ENCODE measurements at places on chromosomes 11 and 22.

DNA sequence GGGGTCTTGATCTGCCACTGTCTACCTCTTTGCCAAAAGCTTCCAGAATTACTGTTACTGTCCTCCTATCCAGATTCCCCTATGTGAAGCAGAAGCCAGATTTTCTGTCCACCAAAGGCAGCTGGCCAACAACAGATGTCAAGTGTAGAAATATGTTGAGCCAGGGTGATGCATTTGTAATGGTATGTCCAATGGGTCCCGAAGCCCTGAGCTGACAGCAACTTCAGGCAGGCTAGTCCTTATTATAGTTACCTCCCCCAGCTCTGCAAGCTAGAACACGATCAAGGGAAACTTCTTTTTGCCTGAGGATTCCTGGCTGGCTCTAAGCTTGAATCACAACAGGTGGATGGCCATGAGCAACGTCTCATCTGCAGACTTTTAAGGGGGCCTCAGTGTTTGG is 10.2 kb downstream of the PAMR1 start:
- DNase-seq = no peak

DNA sequence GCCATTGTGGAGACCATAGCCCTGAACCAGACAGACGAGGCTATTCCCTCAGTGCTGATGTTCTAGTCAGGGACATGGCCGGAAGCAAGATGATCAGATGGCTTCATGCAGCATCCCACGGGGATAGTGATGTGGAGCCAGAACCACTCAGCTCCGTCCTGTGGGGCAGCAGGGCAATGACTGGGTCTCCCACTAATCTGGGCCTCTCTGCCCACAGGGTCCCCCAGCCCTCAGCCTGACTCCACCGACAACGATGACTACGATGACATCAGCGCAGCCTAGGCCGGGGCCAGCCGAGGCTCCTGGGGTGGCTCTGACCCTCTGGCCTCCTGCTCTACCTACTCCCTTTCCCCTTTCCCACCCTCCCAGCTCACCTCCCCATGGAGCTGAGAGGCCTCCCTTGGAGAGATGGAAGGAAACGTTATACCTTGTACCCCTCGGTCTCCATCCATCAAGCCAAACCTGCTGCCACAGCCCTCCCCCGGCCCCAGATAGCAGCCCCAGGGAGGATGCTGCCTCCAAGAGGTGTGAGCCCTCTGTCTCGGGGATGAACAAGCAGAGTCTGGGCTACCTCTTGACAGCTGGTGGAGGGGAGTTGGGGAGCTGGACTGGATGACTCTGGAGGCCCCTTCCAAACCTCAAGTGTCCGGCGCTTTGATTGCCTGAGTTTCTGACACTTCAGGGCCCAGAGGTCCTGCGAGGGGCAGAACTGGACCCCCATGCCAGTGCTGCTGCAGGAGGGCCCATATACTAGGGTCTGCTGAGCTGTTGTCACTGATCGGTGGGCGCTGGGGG is 47.8 kb downstream of the CD6 start:
- no peak for DNase-seq

GRCh38 chr22:25167082-25167481 is 32.6 kb upstream of the CRYBB3 start:
- no peak for DNase-seq

DNA sequence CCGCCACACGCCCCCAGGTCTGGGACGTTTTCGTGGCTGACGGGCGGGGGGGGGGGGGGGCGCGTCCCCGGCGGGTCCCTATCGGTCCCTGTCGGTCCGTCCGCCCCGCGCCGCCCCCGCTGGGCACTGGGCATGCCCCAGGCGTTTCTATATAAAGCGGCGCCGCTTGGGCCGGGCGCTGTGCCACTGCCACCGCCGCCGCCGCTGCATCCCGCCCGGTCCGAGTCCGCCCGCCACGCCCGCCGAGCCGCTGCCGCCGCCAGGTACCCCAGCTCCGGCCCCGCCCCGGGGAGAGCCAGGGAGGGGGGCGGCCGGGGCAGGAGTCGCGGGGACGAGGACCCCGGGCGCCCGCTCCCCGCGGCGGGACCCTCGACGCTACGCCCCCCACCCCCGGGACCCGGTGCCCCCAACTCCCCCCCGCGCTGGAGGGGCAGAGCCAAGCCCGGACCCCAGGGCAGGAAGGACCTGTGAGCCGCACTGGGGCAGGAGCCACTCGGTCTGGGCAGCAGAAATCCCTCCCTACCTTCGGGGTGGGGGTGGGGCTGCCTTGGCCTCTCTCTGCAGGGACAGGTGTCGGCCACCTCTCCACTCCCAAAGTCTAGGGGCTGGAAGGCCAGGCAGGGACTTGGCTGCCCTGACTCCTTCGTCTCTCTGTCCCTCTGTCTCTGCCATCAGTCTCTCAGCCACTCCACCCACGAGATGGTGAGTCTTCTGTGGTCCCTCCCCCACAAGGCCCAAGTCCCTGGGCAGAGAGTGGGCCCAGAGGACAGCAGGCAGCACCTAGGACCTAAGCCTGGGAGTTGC is at the start of gene CARNS1:
TSS of gene CARNS1 (plus strand) at position 178 of the 804 bp plus-strand sequence. CDS start at position 700, 522 bp downstream.
- no peak for DNase-seq

DNA sequence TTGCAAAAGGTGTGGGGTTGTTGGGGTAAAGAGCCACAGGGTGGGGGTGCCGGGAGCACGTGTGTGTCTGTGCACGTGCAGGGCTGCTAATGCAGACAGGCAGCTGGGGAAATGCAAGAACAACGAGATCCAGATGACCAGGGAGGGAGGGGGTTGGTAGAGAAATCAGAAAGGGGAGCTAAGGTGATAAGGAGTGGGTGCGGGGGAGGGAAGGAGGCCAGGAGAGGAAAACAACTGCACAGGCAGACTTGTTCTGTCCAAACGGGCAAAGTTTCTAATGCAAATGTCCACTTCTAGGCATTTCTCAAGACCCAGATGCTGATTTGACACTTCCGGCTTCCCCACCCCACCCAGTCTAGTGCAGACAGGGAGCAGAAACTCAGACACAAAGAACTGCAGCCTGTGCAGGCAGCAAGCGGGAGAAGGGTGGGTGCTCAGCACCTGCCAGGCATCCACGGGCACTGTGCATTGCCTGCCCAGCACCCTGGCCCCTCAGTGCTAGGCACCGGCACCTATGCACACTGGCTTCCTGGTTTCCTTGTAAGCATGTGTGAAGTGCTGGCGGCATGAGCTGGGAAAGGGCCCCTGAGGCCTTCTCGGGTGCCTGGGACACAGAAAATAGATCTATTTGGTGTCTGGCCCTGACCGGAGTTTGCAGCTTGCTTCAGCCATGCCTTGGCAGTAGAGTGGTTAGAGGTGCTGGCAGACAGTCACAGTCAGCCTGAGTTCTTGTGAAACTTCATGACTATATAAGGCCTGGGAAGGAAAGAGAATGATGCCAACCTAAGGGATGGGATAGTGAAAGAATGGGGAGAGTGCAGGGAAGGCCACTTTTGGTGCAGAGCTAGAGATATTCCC is 220.1 kb upstream of the SORL1-AS1 start:
- DNase-seq = no peak

GRCh38 chr22:35914665-35915476 is 113.8 kb downstream of the RBFOX2 start:
- no peak for DNase-seq

DNA sequence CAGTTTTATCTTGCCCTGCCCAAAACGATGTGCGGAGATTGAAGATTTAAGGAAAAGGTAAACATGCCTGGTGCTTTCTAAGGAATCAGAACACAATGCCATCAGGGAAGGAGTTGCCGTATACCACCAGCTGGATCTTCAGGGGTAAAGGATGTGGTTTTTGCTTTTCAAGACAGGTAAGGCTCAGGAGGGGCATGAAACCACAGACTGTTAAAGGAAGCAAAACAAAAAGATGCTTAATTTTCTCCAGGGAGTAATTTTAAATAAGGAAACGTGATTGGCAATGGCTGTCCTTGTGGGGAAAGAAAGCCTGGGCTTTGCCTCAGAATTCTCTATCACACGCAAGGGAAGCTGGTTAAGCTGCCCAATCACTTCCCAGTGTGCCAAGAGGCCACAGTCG is 655.6 kb downstream of the OPCML start:
- no peak for DNase-seq

GRCh38 chr11:8604078-8604723 is 10.2 kb upstream of the STK33 start:
- DNase-seq = peak; percentile 38

DNA sequence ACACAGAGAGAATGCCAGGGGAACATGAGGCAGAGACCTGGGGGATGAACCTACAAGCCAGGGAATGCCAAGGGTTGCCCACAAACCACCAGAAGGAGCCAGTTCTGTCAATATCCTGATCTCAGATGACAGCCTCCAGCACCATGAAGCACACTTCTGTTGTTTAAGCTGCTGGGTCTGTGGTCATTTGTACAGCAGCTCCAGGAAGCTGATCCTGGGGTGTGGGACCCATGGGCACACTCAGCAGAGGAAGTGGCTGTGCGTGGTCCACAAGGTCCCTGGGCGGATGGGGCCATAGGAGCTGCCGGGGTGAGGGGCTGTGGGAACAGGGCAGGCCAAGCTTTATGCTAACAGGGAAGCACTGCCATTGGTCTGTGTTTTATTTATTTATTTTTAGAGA is 12.1 kb downstream of the PPM1F start:
- DNase-seq = no peak

- DNase-seq = no peak
Observed at GRCh38 chr11:115930886-115931547, 426.8 kb upstream of the CADM1 start.

DNA sequence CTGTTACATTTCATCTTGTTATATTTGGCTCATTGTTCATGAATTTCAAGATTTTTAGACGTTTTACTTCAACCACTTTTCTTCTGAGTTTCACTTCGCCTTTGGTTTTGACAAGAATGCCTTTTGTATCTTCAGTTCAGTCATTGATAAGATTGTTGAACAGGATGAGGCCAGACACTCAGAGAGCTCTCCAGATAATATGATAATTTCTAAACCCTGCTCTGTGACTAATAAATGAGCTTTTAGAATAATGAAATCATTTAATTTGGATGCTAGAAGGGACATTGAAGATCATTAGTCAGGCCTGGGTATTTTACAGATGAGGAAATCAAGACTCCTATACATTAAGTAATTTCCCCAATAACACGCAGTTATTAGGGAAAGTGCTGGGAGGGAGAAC is 37.2 kb upstream of the GRAMD1B start:
- no peak for DNase-seq

- no peak for DNase-seq
Observed at GRCh38 chr11:11789735-11790369, 51.9 kb upstream of the USP47 start.

- DNase-seq = no peak
Observed at GRCh38 chr11:122656073-122656630, 630 bp downstream of the UBASH3B start.

- DNase-seq = no peak
Observed at GRCh38 chr22:45672564-45673481, 1.2 kb downstream of the ATXN10 start.

DNA sequence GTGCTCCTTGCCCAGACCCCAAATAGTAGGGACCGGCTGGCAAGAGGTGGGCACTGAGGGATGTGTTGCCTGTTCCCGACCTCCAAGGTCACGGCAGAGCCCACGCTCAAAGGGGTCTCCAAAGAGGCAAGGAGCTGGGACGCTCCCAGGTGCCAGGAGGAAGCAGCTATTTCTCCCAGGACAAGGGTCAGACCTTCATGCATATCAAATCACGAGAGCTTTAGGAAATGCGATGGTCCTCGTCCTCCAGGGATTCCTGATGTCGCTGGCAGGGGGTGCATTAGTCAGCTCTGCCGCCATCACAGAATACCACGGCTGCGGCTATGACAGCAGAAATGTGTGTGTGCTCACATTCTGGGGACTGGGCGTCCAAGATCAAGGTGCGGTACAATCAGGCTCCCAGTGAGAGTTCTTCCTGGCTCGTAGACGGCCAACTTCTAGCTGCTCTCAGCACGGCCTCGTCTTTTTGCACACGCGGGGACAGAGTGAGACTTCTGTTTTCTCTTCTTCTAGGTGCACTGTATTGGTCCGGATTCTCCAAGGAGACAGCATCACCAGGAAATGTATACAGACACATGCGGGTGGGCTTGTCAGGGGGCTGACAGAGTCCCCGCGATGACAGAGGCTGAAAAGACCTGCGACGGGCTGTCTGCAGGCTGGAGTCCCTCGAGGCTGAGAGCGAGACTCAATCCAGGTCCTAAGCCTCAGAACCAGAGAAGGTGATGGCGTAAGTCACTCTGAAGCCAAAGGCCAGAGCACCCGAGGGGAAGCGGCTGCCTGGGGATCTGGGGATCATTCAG is 81.6 kb downstream of the SHANK2 start:
- DNase-seq = no peak

DNA sequence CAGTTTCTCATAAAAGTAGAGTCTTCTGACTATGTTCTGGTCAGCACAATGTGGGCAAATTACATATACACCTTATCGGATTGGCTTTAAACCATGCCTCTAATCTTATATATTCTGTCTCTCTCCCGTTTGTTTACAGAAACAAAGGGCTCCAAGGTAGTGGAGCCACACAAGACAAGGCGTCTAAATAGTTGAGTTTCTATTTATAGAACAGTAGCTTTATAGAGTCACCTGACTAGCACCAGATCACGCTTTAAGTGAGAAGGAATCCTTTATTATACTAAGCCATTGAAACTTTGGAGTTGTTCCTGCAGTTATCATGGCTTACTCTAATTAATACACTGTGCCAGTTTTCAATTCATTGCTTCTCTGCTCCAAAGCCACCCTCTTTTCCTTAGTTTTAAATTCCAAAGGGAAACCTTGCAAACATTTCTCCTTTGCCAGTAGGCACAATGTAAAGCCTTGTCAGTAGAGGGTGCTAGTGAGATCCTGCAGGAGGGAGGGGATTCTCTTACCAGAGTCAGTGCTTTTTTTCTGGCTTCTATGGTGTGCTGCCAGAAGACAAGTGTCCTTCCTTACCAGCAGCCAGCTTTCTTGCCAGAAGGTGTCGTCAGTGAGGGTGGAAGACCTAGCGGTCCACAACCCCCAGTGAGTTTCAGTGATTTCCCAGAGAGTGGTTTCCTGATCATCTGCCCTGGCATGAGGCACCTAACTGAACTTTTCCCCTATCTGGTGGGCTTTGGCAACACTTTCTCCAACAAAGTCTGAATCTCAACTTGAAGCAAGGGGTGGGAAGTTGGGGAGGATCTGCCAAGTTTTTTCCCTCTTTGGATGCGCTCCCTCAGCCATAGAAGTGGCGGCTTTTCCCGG is 71.7 kb downstream of the RAB38 start:
- DNase-seq = no peak

DNA sequence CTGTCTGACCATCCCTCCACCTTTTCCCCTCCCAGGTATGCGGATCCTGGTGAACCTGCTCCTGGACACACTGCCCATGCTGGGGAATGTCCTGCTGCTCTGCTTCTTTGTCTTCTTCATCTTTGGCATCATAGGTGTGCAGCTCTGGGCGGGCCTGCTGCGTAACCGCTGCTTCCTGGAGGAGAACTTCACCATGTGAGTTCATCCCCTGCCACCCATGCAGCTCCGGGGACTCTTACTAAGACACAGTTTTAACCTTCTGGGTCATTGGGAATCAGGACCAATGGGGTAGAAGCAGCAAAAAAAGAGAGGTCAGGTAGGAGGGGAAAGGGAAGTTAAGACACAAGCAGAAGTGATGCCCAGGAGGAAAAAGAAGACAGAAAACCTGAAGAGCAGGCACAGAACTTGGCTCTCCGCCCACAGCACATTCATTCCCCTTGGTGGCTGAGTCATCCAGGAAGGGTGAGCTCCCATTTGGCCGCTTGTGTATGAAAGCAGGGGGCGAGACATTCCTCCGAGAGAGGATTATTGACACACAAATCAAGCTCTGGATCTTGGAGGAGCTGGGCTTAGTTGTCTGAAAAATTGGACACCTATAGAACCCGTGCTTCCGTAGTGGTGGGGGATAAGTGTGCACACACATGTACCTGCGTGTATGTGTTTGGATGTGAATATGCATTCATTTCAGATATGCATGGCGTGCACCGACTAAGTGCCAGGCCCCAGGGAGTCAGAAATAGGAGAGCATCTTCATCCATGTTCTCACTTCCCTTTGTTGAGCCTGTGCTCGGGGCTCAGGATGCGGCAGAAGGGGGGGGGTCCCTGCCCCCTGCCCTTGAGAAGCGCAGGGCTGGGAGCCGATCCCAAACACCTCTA is 64.2 kb downstream of the CACNA1I start:
- no peak for DNase-seq
